ENCODE measurements at places on chromosomes 12 and 14.

DNA sequence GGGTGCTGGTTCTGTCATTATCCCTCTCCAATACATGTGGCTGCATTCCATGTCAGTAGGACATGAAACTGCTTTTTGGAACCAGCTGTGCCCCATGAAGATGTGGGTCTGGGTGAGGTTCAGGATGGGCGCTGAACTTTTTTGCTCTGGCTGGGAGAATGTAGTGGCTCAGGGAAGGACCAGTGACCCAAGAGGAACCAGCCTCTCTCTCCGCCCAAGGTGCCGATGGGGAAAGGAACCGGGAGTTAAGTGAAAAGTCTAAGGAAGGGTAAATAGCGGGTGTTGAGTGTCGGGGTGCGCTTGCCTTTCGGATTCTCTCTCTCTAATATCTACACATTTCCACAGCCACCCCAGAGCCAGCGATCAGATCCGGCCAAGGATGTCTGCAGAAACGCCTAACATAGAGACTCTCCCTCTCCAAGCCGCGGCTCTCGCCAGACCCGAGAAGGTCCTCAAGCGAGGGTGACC is 7.8 kb downstream of the ARHGEF25 start:
- DNase-seq, result no peak

GRCh38 chr14:68482018-68482417 is 310.8 kb downstream of the ZFP36L1 start:
- DNase-seq, result no peak

DNA sequence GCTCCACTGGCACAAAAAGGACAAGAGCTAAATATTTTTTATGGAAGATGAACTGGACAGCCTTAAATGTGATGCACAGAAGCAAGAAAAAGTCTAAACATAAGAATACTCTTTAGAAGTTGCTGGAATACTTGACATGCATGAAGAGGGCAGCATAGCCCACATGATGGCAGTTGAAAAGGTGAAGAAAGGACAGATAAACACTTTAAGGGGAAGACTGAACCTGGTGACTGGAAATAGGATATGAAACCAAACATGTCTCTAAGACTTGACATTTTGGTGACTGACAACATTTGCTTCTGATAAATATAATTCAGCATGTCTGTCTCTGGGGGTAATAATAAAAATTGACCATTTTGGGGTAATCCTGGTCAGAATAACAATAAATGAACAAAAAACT is 273.1 kb downstream of the CCDC91 start:
- no peak for DNase-seq

GRCh38 chr12:114013575-114014345 is 47.6 kb upstream of the RBM19 start:
- DNase-seq, result peak; percentile 17

DNA sequence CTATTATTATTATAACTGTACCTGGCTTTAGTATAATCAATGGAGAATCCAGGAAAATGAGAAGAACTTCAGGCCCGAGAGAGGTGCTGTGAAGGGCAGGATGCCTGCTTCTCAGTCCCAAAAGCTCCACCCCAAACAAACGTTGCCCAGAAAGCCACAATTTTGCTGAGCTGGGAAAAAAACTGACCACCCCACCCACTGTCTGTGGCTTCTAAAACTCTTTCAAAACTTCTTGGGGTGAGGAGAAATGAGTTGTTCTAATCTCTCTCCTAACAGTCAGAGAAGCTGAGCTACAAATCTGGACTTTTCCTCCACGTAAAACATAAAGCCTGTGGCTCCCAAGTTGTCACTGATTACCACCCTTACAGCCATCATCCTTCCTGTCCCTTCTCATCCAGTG is 13.4 kb downstream of the VDR start:
- no peak for DNase-seq

GRCh38 chr12:88553941-88554658 is 26.2 kb downstream of the KITLG start:
- DNase-seq, result peak; percentile 24

GRCh38 chr14:68401855-68402254 is 391.0 kb downstream of the ZFP36L1 start:
- no peak for DNase-seq

DNA sequence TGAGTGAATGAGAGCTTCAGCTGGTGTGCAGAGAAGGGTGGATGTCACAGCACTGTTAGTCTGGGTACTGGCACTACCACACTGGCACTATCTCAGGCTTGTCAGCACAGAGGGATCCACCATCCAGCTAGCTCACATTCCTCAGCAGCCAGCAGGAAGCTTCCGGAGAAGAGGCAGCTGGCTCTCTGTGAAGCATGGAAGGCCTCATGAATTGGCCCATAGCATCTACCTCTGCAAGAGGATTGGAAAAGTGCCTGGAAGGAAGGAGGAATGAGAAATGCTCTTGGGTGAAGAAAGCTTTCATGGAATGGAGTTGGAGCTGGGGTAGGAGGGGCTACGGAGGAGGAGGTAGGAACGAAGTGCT is 9.9 kb downstream of the KRT83 start:
- DNase-seq, result no peak

- DNase-seq, result no peak
Observed at GRCh38 chr12:228846-229200, 14.9 kb upstream of the SLC6A12 start.

GRCh38 chr14:30874120-30874998 is at the start of gene COCH:
COCH (plus strand) TSS chr14:30874559; CDS start chr14:30874939, 380 bp downstream.
- peak; percentile 49 for DNase-seq

- DNase-seq, result peak; percentile 63
Observed at GRCh38 chr12:111529424-111530368, 69.4 kb downstream of the ATXN2 start.

DNA sequence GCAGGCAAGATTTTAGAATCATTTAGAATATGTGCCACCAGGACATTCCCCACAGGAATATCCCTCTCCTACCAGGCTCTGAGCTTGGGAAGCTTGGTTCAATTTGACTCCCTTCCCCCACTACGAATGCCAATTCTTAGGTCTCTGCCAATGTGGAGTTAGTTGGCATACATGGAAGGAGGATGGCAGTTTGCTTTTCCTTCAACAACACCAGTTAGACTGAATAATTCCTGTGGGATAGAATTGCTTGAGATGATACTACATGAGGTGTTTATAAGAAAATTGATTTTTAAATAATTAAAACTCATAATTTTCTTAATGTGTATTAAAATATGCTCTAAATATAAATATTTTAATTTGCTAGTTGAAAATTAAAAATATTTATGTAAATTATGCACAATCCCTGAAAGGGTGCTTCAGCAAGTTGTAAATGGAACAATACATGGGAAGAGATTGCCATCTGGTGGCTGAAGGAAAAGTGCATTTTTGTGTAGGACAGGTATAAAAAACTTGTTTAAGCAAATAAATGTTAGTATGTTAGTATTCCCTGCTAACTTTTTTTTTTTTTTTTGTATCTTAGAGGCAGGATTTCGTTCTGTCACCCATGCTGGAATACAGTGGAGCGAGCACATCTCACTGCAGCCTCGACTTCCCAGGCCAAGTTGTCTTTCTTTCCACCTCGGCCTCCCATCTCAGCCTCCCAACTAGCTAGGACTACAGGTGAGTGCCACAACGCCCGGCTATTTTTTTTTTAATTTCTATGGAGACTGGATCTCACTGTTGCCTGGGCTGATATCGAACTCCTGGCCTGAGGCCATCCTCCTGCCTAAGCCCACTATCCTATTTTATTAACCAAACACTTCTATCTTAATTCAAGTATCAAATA is 25.8 kb upstream of the STRAP start:
- peak; percentile 67 for DNase-seq

GRCh38 chr12:9721394-9722092 is 11.4 kb downstream of the CLECL1 start:
- DNase-seq, result no peak

DNA sequence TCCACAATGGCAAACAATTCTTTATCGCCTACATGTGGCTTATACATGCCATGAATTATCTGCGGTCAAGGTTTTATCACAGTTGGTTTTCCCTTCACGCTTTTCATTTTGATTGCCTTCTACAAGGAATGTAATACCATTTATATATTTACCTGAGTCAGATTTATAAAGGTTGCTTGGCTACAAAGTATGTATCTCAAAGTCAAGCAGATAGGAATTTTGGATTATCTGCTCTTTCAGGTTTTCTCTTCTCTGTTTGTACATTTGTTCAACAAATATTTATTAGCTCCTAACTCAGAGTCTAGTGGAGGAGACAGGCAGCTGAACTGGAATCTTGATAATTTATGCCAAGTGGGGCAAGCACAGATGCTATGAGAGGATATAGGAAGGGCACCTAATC is 28.5 kb upstream of the CISTR start:
- no peak for DNase-seq

DNA sequence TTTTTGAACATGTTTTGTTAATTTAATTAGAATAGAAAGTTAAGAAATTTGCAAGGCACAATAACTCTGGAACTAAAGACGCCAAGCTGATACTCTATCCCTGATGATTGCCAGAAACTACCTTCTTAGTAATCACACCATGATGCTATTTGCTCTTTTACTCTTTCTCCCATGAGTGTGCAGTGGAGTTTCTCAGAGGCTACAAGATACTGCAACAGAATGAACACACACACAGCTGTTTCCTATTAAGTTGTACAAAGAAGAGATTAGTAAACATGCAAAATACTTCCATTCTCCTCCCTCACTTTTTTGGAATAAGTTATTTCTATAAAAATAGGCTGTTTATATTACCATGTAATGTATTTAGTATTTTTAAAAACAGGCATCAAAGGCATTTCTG is 1367.5 kb downstream of the AACS start:
- no peak for DNase-seq

DNA sequence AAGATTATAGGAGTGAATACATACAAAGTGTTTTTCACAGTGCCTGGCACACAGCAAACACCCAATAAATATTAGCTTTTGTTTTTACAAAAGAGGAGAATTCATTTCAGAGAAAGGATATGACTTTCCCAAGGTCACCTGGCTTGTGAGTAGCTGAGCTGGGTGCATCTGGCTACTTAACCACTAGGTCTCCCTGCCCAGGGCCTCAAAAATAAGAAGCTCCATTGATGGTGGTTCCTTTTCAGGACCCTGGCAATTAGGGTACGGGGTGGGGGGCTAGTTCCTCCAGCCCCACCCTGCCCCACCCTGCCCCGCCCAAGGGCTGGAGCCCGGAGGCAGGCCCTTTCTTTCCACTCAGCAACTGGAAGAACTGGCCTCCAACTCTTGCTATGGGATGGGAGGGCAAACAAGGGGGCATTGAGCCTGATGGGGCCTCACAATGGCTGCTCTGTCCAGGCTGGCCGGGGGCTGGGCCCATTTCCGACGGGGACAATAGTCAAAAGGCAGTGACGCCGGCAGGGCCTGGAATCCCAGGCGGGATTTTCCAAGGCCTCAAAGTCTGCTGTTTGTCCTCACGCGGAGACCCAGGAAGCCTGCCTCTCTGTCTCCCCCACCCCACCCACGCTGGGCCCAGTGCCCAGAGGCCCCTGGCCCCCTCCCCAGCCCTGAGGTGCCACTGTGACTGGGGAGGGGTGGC is 8.2 kb upstream of the ATG101 start:
- DNase-seq, result no peak

DNA sequence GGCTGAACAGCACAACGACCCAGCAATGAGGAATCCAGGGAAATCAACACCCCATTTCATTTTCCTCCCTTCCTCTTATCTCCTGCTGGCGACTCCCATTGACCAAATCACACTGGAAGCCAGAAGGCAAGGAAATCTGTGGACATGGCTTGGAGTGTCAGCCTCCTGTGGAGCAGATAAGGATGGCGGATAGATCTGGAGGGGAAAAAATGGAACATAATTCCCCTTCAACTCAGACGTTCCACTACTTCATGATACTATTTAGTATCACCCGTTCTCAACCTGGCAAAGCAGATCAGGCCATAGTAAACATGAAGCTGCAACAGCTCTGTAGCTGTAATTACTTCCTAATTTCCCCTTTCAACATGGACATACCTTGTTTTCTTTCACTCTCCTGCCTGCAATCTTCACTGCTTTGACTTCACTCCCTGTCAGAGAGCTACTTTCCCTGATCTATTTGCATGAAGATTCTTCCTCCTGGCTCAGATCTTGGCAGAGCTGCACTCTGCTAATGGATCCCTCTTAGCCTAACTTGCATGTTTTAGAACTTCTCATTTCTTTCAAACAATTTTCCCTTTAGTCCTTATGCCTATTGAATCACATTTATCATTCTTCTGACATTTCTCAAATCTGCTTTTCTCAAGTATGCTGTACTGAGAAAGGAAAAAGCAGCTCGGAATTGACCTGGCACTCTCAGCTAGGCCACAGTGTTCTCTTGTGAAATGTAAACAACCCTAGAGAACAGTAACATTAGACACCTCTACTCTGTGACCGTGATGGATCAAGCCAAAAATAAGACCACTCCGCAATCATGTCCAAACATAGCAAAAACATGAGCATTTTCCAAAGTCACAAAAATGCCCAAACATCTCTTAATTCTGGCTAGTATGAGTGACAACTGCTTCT is 135.1 kb downstream of the ETNK1 start:
- DNase-seq, result no peak

DNA sequence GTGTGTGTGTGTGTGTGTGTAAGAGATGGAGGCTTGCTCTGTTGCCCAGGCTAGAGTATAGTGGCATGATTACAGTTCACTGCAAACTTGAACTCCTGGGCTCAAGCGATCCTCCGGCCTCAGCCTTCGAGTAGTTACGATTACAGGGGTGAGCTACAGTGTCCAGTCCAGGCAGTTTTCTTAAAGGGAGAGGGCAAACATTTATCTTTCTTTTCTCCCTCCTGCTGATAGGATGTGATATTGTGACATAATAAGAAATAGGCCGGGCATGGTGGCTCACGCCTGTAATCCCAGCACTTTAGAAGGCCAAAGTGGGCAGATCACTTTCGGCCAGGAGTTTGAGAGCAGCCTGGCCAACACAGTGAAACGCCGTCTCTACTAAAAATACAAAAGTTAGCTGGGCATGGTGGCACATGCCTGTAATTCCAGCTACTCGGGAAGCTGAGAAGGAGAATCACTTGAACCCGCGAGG is 31.8 kb upstream of the CLIP1 start:
- no peak for DNase-seq

GRCh38 chr14:105330491-105330895 is 15.9 kb downstream of the PACS2 start:
- no peak for DNase-seq
